Activated CD4-positive, alpha-beta T cell treated with anti-CD3 and anti-CD28 coated beads, Interleukin-2, amount 50 U/mL, for 16 hours (primary cell): ENCODE measurements at places on chromosomes 7 and 10.
A peak's percentile ranks its signal among the peaks of the same experiment; 100 is the strongest.

DNA sequence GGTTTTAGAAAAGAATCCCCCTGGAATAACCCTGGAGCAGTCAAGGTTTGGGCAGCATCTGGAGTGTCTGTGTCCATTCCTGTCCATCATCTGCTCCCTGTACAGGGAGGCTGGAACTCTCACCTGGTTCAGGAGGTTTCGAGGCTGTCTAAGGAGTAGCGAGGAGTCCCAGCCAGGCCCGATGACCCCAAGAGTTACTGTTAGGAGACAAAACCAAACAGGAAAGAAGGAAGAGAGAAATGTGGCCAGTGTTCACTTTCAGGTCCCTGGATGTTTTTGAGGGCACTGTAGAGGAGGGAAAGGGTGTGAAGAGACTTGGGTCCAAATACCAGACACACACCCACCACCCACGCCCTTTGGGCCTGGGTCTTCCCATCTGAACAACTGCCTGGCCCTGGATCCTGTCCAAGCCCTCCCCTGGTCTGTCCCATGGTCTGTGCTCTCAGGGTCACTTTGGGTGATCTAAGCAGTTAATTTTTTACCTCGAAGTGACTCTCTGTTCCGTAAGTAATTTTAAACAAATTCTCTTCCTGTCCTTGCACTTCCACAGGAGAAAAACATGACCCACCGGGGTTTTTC, 117.1 kb downstream of the ZMIZ1 start:
- DNase-seq: no peak

DNA sequence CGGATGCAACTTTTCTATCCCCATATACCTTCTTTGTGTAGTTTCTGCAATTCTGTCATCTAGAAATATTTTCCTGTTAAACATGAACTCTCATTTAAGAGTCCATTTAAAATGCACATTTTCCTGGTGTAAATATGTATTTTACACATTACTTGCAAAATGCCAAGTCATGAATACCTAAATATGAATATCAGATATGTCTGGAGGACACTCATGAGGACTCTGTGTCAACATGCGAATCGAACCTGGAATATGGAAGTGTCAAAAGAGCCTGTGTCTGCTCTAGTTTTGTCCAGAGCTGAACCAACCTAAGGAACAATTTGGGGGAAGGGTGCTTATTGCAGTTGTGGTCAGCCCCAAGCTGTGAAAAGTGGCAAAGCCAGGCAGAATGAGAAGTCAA, 163.7 kb upstream of the CELF2 start:
- no peak for DNase-seq

DNA sequence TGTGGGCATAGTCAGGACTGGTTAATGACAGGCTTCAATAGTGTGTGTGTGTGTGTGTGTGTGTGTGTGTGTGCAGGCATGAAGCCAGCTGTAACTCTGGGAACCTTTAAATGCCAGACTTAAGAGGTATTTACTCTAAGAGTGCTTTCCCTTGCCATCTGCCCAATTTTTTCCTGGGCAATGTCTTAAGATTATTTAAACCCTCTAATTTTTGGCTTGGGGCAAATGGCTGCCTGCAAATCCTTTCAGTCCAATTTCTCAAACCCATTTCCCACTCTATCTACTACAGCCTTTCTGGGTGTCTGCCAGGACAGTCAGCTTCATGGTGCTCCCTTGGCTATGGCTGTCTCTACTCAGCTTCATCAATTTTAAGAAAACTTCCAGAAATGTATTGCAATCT, 62.6 kb upstream of the C1GALT1 start:
- no peak for DNase-seq

DNA sequence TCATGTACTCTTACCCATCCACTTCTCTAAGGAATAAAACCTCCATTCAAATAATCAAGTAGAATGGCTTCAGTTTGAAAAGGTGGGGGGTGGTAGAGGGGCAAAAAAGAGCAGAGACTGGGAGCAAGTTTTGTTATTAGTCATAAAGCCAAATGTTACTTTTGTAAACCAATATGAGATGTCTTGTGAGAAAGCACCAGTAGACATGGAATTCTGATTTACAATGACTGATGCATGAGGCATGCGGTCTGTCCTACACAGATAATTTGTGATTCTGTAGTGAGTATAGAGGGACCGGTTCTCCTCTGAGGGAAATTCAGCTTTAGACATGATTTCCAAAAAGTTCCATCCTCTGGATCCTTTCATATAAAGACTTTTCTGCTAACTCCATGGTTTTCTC, 12.9 kb upstream of the ABCA13 start:
- no peak for DNase-seq

- DNase-seq: no peak
These were observed 24.1 kb downstream of the ATRNL1 start for GRCh38 chr10:115117301-115117700.

GRCh38 chr10:62426086-62426485, 51.9 kb downstream of the ZNF365 start:
- peak; percentile 56 for DNase-seq

- DNase-seq: no peak
These were observed 325.9 kb downstream of the GFRA1 start for GRCh38 chr10:115947104-115947503.

DNA sequence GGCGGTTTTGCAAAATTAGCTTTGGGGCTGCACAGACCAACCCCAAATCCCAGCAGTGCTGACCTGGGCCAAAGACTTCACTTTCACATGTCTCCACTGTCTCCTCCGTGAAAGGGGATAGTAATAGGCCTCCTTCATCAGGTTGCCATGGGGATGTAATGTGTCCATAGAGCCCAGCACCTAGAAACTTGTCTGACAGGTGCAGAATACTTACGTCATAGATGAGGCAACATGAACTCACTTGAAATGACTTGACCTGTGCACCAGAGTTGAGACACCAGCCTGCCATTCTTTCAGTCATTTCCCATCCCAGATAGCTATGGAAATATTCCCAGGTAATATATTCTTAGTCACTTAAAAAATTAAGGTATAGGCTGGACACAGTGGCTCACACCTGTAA, 94.2 kb downstream of the INSYN2A start:
- no peak for DNase-seq
